CD4-positive, alpha-beta T cell treated with Interleukin-1 beta for 1 hour (primary cell): ENCODE measurements at places on chromosomes 2 and 18.

DNA sequence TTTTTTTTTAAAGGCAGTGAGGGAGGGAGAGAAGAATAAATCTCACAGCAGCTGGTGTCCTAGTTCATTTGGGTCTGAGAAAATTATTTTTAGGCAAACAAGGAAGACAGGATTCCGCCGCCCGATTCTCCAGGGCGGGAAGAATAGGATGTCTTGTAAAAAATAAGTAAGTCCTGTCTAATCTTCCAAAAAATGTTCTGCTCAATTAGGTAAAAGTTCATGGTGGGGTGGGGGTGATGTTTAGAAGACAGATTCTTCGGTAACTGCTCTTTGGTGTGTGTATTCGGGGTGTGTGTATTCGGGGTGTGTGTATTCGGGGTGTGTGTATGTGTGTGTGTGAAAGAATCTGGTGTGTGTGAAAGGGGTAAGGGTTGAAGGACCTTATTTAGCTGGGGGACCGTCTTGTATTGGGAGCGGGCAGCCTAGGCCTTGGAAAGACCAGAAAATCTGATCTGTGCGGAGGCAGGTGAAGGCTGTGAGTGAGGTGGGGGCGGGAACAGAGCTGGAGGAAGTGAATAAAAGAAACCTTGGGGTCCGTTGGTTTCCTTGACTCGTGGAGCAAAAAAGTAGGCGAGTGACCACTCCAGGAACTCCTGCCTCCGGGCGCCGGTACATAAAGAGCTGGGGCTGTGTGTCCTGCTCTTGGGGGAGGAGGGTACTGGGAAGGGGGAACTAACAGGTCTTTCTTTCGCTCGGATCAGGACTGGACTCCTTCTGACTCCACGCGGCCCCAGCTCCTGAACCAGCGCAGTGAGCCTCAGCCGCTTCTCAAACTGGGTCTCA, 4.4 kb upstream of the PAX3 start:
- no peak for DNase-seq

GRCh38 chr2:176769021-176769420, 443.6 kb upstream of the HNRNPA3 start:
- DNase-seq, result no peak

GRCh38 chr2:186325827-186326535, 160.1 kb upstream of the ZC3H15 start:
- DNase-seq, result no peak

DNA sequence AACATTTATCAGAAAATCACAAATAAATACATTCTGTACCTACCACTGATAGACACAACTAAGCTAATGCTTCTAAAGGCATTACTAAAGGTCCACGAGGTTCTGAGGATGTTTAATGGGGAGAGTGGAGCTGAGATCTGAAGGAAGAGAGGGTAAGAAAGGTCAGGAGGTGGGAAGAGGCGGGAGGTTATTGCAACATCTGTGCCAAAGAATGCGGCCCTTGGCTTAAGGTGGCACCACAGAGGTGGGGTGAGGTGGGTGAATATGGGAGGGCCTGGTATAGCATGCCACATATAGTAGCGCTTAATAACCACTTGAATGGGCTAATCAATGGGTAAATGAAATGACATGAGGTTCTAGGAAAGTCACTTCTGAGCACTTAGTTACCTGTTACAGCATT, 217.8 kb upstream of the ATP5MC3 start:
- no peak for DNase-seq

DNA sequence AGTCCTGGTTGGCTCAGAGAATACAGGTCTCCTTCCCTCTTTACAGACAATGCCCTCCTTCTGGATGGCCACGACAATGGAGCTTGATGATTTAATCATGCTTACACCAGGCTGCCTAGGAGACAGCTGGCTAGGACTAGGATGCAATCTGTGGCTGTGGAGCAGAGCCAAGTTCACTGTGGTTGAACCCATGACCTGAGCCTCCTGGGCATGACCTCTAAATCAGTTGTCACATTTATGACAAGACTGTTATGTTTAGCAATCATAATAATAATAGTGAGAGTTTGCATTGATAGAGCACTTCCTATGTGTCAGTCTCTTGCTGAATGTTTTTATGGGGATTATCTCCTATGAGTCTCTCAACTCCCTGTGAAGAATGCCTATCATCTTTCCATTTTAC, 244.1 kb downstream of the ICOS start:
- no peak for DNase-seq

DNA sequence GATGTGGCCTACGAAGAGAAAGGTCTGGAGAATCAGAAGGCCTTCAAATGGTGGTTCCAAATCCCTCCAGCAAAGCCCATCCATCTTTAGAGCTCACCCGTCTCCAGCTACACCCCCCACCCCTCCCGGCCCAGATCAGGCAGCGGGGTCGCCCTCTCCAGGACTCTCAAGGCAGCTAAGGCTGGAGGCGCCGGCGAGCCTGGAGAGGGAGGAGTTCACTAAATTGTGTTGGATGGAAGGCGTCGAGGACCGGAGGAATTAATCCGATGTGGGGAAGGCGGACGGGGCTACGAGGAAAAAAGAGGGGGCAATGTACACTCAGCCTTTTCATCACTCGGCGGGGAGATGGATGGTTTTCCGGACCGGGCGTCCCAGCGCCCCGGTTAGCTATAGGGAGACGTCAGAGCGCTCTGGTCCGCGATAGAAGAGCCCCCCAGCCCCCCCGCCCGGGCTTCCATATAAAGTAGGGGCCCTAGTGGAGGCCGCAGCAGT, at the start of gene GRP:
TSS of gene GRP (plus strand) at position 487 of the 492 bp plus-strand sequence. CDS start 108 bp downstream, outside the sequence.
- DNase-seq, result no peak

DNA sequence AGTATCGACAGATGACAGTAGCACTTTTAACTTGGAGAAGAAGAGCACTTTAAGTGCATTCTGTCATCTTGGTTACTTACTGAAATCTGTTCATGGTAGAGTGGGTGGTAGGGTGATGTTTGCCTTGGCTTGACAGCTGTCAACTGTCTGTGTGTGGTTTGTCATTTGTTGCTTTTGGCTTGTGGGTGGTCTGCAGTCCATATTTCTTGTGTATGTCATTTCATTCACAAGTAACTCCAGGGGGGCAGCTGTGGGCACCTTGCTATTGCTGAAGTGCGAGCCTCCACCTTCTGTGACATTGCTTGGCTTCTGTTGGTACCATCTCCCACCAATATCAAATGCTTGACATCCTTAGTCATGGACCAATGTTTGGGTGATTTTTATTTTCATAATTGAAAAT, 311.6 kb upstream of the NRP2 start:
- no peak for DNase-seq

GRCh38 chr18:45839414-45840395, 14.2 kb downstream of the SIGLEC15 start:
- peak; percentile 17 for DNase-seq

DNA sequence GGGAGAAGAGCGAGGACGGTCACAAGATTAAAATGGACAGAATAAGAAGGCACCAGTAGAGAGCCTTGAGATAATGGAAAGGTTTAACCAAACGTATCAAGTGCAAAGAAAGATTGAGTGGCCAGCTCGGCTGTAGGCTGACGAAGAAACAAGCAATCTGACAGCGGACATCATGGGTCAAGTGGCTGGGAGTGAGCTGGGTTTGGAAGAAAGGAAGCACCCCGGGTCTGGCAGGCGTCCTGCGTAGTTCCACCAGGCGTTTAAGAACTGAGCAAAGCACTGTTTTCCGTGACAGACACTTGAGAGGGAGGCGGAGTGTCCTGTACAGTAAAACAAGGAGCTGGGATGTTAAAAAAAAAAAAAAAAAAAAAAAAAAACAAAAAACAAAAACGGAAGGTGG, 27.1 kb downstream of the DAPL1 start:
- DNase-seq, result no peak

DNA sequence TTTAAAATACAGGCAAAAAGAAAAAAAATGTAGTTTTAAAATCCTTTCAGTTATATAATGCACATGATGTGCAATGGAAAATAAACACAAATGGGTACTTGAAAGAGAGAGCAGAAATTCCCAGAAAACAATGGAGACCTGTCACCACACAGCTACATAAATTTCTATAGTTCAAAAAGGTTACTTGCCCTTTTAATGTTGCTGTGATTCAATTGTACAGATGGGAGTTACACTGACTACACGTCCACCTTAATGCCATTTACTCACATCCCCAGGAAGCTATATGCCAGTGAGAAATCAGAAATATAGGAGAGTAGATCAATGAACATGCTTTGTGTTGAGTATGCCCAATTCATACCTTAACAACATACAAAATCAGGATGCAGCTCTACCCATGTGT, 269.6 kb downstream of the ERBB4 start:
- no peak for DNase-seq

- no peak for DNase-seq
These were observed 229.3 kb downstream of the TGIF1 start for GRCh38 chr18:3679241-3679640.

DNA sequence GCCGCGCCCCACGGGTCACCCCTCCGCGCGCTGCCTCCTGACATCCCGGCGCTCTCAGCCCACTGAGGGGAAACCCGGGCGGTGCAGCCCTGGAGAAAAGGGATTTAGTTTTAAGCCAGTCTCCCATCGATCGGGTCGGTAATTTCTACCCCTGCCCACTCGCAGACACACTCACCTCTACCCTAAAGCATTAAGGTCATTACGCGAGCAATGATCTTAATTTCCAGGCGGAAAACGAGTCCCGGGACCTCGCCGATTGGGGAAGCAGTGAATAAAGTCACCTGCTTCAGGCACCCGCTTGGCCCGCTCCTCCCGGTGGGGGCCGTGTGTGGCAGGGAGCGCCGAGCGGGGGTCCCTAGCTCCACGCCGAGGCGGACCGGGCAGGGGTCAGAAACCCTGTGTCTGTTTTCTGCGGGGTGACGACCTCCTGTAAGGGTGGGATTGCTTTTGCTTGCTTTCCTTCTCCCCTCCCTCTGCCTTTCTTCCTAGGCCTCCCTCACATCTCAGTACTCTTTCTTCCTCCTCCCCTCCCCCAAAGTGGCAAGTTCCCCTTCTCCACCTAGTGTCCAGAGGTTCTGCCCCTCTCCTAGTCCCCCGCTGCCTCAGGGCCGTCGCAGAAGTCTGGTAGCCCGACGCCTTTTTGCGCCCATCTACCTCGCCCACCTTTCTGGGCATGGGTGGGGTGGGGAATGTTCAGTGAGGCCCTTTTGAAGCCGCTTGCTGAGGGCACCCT, 142.6 kb downstream of the MEIS1 start:
- DNase-seq, result no peak

- no peak for DNase-seq
These were observed 22.0 kb upstream of the UPP2 start for GRCh38 chr2:158079672-158080071.

DNA sequence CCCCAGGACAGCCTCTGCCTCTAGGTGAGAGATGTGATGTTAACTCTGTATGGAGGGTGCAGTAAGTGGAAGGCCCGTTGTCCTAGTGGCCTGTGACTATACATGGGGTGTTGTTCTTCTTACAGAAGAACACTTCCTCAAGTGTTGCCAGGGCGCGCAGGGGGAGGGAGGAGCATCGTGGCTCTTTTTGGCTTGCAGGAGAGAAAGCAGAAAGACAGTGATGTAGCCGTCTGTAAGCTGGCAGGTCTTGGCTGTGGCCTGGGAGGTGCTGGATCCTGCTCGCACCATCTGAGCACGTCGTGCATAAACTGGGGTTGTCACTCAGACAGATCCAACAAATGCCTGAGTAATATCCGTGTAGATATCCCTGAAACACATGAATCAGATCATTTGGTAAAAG, 44.3 kb downstream of the ZNF236 start:
- DNase-seq, result no peak

DNA sequence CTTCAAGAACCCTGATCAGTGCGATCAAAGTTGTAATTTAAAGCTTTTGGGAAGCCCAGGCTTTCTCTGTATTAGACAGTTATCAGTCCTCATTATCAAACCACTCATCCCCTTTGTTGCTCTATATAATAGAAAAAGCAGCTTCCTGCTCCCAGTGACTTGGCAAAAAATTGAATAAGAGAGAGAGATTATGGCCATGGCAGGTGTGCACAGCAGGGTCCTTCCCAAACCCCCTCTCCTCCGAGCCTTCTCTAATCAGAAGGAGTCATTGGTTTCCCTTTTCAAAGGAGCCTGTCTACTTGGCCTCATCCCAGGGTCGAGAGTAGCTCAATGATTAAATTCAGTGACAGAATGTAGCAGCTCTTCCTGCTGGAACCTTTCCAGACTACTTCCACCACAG, 81.5 kb downstream of the SEMA4F start:
- no peak for DNase-seq

DNA sequence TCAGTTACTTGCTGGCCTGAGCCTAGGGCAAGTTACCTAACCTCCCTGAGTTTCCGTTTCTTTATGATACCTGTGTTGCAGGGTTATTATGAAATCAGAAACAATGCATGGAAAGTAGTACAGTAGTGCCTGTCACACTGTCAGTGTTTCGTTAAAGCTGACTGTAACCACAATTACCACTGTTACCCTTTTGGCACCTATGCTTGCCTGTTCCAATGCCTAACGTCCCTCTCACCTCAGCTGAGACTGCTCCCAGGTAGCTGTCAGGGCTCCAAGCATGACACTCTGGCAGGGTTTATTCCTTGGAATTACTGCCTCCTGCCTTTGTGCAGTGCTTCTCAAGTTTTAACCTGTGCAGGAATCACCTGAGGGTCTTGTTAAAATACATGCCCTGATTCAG, 135.2 kb upstream of the RBMS1 start:
- DNase-seq, result no peak

- no peak for DNase-seq
These were observed 17.7 kb downstream of the FIGN start for GRCh38 chr2:163717993-163718680.

DNA sequence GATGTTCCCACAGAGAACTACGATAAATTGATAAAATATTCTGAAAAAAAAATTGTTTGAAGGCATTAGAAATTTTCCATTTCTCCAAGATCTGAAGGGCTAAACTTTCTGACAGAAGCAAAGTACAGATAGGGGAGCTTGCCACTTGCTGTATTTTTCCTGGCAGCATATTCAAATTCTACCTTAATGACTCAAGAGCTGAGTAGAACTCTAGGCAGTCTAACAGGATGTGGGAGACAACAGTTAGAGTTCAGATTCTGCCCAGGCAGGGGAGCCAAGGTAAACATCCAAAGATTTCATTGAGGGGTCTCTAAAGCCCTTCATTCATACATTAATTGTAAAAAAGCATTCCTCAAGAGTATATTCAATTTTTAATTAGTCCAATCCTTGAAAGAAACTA, 46.0 kb upstream of the RIT2 start:
- DNase-seq, result no peak

- DNase-seq, result no peak
These were observed 111.6 kb downstream of the AGAP1 start for GRCh38 chr2:235605312-235606003.

DNA sequence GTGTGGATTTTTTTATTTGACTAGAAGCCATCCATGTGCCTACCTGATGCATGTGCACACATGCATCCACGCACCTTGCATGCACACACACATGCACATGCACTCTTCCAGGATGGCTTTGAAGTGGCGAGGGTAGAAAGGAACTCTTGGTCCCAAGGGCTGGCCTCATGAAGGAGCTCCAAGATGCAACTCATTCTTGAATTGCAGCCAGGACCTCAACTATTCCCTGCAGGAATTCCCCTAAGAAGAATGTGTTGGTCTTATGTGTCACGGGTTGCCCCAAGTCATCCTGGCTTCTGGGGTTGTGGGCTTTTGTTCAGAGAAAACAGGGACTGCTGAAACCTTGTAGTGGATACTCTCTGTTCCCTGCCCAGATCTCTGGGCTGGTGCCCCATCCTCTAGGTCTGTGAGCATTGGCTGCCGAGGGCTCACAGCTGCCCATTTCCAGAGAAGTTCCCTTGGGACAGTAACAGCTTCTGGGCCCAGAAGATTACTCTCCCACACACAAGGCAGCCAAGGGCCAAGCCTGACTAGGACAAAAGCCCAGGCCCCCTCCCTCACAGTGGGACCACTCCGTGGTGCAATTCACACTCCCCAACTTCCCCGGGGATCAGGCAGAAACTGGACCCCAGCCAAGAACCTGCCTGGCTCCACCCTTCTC, 137.6 kb downstream of the COPS8 start:
- DNase-seq, result no peak

GRCh38 chr2:179513181-179513580, 248.5 kb upstream of the SESTD1 start:
- DNase-seq, result no peak
